ENCODE measurements at places on chromosomes 7 and 10.

- no peak for DNase-seq
Measured at GRCh38 chr7:30076411-30076810, 48.2 kb downstream of the PLEKHA8 start.

- no peak for DNase-seq
Measured at GRCh38 chr7:102184303-102184702, 102.4 kb upstream of the SH2B2 start.

- no peak for DNase-seq
Measured at GRCh38 chr10:115379064-115379463, 285.9 kb downstream of the ATRNL1 start.

- DNase-seq: no peak
Measured at GRCh38 chr7:71470326-71470725, 338.4 kb downstream of the GALNT17 start.

GRCh38 chr10:16242859-16243613 is 193.8 kb upstream of the PTER start:
- DNase-seq: no peak
